ENCODE measurements at places on chromosomes 3 and 15. TPM values are rescaled to one million over a fixed set of nuclear protein-coding genes. Genes with fewer than 3 reads are reported as not detected.

GRCh38 chr3:44762170-44762677 lies 630 bp downstream of the KIF15 start:
- DNase-seq = no peak

- no peak for DNase-seq
Measured at GRCh38 chr3:125187599-125187910, 25.0 kb downstream of the SLC12A8 start.

Gene TM4SF1
- total RNA-seq = 24.9 TPM

Gene MSL2
- total RNA-seq = 37.0 TPM

Gene RPUSD2
- total RNA-seq = 10.9 TPM

Gene ZNF501
- 6.4 TPM for total RNA-seq
